ENCODE measurements at places on chromosomes 5 and 9.

GRCh38 chr5:135831851-135832555, 2.5 kb upstream of the SLC25A48 start:
- no peak for DNase-seq

- no peak for DNase-seq
Observed at GRCh38 chr5:34499001-34499734, 157.0 kb upstream of the RAI14 start.

DNA sequence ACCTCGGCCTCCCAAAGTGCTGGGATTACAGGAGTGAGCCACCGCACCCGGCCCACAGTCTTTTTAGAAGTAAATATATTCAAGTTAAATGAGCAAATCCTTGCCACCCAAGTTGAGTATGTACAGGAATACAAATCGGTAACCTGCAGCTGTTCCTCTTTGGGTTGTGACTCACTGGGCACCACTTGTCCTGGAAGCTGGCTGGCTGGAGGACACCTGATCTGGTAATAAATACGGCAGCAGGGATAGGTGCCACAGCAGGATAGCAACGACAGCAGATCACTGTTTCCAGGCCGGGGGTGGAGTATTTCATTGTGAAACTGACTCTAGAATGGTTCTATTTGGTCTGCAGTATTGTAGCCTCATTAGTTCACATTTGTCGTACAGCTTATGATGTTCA, 35.7 kb upstream of the SLC36A2 start:
- DNase-seq = no peak

DNA sequence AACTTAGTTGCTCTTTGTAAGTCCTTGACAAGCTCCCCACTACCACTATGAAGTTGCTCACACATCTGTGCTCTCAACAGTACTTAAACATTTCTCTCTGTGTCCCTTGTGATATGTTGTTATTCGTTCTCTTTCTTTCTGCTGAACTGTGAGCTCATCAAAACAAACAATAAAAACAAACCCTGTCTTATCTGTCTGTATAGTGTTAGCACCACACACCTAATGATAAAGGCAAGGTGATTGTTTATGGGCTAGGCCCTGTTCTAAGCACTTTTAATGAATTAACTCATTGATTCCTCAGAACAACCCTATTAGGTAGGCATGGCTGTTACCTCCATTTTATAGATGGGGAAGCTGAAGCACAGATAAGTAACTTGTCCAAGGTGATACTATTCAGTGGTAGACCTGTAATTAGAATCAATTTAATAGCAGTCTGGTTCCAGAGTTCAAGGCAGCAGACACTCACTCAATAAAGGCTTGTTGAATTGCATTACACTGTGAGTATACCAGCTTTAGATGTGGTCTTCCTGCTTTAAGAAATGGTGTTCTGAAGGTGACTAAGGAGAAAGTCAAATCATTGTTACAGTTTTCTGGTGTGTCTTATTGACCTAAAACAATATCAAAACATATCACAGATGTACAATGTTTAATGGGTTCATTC, 153.6 kb upstream of the ELL2 start:
- DNase-seq = no peak

DNA sequence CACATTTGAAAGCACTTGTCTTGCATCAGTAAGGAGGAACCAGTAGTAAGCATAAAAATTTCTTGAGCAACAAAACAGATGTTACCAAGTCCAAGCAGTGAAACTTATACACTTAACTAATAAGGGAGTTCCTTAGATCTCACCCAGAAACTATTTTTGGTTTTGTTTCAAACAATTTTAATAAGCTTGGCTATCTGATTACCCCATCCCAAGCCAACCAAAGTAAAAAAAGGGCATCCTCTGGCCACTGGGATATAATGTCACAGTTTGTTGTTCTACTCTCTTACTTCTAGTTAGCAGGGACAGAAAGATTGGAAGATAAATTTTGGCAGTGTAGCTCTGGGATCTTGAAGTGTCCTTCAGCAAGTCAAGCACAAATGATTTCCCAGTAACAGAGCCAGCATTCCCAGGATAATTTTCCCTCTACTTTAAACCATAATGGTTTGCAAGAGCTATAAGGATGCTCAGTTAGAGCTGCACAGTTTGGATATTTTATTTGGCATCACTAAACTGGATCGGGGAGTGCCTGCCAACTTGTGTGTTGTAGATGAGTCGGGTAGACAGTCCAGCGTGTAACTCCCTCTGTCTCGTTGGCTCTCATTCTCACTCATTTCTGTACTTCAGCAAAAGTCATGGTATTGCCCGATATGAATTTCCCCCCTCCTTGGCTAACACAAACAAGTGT, 161.9 kb upstream of the HMHB1 start:
- no peak for DNase-seq

DNA sequence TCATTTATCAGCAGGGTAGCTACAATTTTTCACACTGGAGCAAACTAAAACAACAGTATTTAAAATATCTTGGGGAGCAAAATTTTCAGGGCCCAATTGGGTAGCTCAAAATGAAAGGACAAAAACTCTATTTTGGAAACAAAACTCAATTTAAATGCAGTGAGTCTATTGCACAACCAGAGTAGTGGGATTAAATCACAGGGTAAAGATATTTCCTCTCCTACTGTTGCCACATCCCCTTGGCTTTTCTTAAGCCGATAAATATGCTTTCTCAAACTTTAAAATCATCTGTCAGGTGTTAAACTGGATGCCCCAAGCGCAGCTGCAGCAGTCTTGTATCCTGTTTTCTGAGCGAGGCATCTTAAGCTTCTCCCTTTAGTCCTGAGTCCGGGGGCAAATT, 1474.3 kb upstream of the CDH9 start:
- DNase-seq = no peak

DNA sequence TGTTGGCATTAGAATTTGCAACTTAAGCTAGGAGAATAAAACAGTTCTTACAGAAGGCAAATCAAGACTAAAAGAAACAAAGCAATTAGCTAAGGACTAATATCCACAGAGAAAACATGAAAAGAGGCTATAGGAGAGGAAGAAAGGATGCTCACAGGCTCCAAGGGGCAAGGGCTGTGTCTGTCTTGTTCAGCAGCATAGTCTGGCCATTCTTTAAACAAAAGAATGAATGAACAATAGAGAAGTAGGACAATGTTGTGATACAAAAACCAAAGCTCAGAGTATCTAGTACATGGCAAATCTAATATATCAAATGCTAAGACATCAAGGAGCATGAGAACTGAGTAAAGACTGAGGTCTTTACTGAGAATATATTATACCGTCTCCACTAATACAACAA, 39.5 kb downstream of the PLPP1 start:
- DNase-seq = no peak

GRCh38 chr9:93030642-93031628, 27.6 kb upstream of the SUSD3 start:
- DNase-seq = no peak

DNA sequence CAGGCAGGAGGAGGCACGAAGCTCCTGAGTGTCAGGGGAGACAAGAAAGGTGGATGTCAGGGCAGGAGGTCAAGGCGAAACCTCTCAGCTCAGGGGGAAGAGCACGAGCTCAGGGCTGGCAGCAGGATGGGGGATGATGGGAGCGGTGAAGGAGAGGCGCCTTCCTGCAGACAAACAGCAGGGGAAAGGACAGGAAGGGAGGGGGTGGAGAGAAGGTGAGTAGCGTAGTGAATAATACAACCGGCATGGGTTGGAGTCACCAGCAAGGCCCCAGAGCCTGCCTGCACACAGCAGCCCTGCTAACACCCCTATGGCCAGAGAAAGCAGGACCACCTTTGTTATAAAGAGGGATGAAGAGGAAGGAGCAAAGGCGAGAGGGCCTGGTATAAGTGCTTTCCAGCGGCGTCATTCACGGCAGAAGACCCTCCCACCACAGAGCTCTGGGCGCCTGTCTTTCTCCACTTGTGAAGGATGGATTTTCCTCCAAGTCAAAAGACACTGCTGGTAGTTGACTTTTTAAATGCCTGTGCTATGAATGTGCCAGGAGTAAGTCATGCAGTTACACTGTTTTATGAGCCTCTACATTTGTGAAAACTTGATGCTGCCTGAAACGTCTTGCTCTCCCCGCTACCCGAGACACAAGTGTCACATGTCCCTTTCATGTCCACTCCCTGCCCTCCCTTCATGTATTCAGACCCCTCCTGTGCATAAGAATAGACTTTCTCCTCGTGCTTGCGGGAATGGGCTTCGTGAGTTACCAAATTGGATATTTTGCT, 84.8 kb upstream of the IRX1 start:
- no peak for DNase-seq

GRCh38 chr5:113061846-113062780, 85.5 kb downstream of the DCP2 start:
- DNase-seq = no peak

DNA sequence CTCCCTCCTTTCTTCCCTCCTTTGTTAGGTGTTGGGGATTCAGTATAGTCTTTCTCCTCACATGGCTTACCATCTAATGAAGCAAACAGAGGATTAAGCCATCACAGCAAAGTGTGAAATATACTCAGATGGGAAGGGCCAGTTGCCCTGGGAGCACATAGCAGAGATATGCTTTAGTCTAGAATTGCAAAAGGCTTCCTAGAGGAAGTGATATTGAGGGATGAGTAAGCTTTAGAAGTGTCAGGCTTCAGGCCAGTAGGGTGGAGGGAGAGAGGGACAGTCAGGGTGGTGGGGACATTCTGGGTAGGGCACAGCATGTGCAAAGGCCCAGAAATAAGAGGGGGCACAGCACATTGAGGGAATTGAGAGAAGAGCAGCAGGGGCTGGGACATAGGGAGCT, 46.2 kb upstream of the GLRA1 start:
- no peak for DNase-seq

DNA sequence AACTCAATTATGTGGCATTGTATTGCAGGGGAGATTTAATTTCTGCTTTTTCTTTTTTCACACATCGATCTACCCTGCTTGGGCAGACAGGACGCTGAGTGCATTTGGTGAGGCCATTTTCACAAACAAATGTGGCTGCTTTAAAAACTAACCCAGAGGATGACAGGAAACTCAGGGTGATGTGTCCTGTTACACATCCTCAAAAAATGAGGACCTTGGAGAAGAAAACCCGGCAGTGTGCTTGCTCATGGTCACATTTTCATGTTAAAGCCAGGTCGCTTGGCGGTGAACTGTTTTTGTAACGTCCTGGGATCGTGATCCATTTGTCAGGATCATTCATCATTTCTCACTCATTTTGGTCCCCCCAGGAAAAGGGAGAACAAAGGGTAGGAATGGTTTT, 478.3 kb upstream of the ADAMTS16 start:
- DNase-seq = no peak

DNA sequence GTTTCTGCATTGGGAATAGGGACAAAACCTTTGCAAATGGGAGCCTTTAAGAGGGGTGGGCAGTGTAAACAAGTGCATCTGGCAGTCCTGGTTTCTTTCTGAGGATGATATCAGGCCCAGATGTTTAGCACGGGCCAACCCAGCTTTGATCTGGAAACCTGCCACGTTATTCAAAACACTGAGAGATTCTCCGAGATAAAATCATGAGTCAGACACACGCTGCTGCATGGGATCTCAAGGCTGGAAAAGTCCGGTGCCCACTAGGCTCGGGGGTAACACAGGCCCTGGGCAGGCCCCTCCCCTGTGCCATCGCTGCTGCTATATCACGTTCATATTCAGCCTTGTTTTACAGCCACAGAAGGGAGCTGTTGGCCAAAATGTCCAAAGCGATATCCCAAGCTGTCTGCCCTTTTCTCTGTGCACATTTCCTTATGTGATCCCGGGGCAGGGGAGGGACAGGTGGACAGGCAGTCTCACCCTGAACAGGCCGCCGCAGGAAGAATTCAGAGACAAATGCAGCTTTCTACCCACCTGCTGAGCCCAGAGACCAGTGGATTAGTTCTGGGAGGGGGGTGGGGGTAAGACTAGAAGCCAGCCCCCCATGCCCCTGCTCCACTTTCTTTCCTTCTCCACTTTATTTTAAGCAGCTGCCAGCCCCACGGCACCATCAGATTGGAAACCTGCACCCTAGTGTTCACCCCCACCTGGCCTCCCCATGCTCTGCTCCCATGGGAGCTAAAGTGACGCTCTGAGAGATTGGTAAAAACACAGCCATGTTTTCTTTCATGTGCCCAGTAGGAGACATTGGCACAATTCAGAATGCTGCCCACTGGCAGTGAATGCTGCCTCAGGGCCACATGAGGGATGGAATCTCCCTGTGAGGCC, 63.1 kb downstream of the TMOD1 start:
- no peak for DNase-seq
